HCT116 (cell line): ENCODE measurements at places on chromosomes 16 and 17.

DNA sequence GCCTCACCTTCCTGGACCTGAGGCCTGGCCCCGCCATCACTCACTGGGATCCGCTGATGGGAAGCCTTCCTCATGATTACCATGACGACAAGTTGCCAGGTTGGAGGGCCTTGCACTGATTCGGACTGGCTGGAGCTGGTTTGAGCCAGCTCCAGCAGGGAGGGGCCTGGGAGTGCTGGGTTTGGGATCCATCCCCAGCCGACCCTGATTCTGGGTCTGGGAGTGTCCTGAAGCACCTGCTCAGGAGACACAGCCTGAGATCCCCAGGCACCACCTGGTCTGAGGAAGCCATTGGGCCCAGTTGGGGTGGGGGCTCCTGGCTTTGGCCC lies 5.9 kb upstream of the BAIAP3 start:
- DNase-seq, result no peak

DNA sequence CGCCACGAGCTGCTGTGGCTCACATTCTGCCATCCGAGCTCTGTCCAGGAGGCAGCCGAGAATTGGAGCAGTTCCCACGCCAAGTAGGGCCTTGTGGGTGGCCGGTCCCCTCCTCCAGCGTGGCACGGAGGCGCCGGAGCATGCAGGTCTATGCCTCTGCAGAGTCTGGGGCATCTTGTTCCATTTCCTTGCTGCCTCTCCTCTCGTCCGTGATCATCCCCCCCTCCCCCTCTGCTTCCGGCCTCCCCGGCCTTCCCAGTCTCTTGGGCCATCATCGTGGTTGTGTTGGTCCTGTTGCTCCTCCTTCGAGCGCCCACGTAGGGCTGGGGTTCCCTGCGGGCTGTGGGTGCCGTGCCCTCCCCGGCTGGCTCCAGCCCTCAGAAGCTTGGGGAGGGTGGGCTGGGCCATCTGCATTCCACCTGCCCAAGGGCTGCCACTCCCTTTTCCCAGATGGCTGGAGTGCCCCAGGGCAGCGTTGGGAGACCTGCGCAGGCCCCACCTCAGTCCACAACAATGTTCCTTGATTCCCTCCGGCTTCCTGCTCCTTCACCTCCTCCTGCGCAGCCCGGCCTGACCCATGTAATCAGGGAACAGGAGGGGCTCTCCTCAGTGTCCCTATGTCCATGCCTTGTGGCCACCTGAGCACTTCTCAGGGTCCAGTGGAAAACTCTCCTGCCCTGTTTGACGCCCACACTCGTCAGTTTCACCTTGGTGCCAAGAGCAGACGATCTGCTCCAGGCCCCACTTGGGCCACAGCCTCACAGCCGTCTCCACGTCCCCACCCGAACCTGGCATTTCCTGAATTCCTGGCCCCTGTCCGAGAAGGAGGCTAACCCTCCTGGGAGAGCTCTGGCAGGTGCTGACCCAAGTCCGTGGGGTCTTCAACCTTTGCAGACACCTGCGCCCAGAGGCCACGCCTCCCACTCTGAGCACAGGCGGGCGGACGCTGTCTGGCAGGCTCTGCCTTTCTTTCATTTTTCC lies 37.1 kb downstream of the BAIAP2 start:
- no peak for DNase-seq

DNA sequence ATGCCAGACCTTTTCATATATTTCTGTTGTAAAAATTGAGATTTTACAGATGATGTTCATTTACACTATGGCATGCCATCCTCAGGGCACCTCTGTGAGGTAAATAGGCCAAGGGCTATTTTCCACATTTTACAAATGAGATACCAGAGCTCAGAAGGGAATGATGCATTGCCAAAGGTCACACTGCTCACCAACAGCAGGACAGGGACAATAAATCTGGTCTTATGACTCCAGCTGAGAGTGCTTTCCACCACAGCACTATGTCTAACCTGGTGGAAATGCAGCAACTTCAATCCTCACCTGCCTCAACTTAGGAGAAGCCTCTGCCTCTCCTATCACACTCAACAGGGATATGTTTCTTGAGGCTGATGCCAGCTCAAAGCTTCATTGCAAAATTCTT lies 40.6 kb downstream of the GRIN2A start:
- DNase-seq, result no peak

- no peak for DNase-seq
Measured at GRCh38 chr17:70344386-70345060, 175.2 kb downstream of the KCNJ2 start.

GRCh38 chr17:19750835-19751234 lies 2.7 kb upstream of the ALDH3A1 start:
- DNase-seq, result no peak

GRCh38 chr16:17552351-17552750 lies 81.6 kb upstream of the XYLT1 start:
- DNase-seq, result no peak

- DNase-seq, result no peak
Measured at GRCh38 chr17:10649602-10650001, 7.5 kb downstream of the MYH3 start.

DNA sequence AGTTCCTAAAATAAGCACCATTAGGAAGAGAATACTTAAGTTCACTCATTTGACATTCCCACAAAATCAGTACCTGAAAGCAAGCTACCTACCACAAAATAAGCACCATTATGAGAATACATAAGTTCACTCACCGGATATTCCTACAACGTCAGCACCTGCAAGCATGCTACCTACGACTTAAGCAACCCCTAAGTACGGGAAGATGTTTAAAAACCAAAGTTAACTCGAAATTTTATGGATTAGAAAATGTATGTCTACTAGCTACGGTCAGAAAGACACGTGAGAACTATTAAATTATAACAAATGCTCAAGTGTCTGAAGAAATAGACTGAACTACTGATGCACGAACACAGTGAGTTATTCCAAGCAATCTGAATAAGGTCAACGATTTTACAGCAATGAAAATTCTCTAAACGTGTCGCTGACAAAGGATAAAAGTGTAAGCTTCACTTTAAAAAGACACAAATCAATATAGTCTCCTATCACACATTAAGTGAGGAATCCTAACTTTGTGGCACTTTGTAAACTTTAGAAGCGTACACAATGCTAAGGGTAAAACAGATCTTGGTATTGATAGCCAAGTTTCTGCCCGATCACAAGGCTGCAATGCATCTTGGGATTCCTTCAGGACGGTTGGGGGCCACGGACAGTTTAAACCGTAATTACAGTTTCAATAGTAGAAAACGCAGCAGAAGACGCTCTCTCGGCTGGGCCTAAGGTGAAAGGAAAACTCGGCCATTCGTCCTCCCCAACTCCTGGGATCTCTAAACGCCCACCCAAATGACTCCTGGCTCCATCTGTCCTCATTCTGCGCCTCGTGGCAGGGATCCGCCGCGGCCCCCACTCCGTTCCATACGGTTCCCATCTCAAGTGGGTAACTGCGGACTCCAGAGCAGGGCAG lies 1.3 kb downstream of the GSPT1 start:
- DNase-seq, result no peak

DNA sequence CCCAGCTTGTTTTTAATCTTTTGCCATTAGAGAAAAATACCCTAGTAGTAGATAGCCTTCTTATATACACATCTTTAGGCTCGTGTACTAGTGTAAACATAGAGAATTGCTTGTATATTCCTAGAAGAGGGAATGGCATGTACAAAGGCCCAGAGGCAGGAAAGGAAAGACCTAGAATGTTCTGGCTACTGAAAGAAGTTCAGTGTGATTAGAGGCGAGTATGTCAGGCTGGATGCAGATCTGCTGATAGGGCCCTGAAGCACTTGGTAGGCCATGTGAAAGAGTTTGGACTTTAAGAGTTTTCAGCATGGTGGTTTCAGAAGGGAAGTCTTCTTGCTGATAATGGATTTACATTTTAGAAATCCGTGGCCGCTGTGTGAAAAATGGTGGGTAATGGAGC lies 17.4 kb downstream of the CTCF start:
- no peak for DNase-seq

DNA sequence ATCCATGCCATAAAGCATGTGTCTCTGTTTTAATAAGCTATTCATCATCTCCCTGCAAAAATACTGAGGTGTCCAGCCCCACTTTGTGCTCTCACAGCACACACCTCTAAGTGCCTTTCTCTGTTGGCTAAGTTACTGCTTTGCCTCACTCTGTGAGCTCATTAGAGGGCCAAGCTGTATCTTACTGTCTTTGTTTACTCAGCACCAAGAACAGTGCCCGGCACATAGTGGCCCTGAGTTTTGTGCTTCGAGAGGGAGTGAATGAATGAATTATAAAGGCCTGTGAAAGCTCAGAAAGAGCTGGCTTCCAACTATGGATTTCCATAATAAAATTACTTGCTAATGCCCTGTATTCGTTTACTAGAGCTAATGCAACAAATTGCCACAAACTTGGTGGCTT lies 50.2 kb upstream of the NOG start:
- DNase-seq, result no peak

GRCh38 chr17:7789131-7789530 lies 44.9 kb upstream of the KDM6B start:
- no peak for DNase-seq

DNA sequence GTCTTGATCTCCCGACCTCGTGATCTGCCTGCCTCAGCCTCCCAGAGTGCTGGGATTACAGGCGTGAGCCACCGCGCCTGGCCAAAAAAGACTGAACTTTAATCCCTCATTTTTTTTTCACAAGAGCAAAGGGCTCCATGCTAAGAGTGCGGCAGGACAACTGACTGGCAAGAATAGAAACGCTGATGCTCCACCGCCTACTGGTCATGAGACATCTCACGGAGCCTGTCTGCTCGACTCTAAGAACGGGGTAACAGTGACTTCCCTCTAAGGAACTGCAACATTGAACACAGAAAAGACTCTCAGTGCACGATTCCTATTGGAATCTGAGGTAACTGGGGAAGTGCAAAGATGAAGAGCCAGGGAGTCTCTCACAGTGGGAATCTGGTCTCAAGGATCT lies 23.9 kb downstream of the HIGD1B start:
- no peak for DNase-seq

DNA sequence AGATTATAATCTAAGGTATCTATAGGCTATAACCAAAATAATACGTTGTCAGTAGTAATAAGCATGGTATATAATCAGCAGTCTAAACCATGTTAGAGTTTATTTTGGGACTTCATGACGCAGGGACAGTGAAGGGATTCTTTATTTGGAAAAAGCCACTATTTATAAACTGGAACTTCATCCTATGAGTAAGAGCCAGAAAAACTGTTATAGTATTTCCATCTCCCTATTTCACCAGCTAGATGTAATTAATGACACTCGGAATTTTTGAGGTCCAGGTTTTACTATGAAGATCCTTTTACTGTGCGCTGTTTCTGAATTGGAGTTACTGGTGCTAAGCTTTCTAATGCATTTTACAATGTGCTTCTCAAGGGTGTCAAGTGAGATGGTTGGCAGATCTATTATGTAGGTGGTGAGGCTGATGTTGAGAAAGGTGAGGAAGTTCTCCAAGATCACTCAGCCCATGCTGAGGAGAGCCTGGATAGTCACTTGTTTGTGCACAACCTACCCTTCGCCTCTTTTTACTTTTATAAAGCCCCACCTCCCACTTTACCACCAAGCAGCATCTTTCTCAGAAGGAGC lies 149.3 kb downstream of the MSI2 start:
- DNase-seq, result no peak
